Cardiac muscle cell (in vitro differentiated cells and primary cell): ENCODE measurements at places on chromosomes 1 and 21.

- H3K4me1 ChIP-seq: no peaks in the 10 kb centered on the region
- peaks cover 14% of the 10 kb centered on the region for H3K36me3 ChIP-seq
- H3K4me3 ChIP-seq: no peak overlapping the region
- DNase-seq: no peak
- no peaks in the 10 kb centered on the region for H3K27me3 ChIP-seq
Measured at GRCh38 chr1:151314137-151314875, 12.9 kb downstream of the PI4KB start.

- peak; percentile 89 for DNase-seq
- H3K27ac ChIP-seq: peak within 1 kb of the TSS; percentile 99
- H3K27me3 ChIP-seq: no peaks in the 10 kb centered on the region
- peaks cover under 1% of the 10 kb centered on the region for H3K36me3 ChIP-seq
Measured at GRCh38 chr1:154961207-154962155, at the start of gene PYGO2. PYGO2 (minus strand) TSS chr1:154961782; CDS start chr1:154961576, 206 bp downstream.

DNA sequence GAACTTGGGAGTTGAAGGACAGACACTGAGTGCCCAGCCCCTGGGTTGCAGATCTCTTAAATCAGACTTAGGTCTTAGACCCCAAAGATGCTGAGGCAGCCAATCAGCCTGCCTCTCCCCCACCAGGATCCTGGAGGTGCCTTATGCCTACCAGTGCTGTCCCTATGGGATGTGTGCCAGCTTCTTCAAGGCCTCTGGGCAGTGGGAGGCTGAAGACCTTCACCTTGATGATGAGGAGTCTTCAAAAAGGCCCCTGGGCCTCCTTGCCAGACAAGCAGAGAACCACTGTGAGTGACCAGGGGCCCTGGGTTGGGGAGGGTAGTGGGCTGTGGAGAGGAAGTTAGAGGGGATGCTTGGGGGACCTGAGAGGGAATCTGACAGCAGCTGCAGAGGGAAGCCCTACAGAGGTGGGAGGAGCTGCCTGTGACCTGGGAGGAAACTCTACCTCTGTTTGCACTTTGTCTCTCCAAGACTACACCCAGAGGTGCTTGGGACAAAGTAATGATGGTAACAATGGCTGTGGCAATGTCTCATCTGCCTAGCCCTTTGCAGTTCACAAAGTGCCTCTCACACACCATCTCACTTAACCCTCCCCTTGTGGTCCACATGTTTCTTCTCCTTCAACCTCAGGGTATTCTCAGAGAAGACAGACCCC lies 31.5 kb downstream of the UBE2T start:
- H3K4me3 ChIP-seq: no peak overlapping the region
- no peak overlapping the region for H3K27ac ChIP-seq
- DNase-seq: no peak
- no peaks in the 10 kb centered on the region for H3K27me3 ChIP-seq

- no peak overlapping the region for H3K4me3 ChIP-seq
- H3K27ac ChIP-seq: no peak overlapping the region
- peaks cover 15% of the 10 kb centered on the region for H3K4me1 ChIP-seq
- peaks cover 28% of the 10 kb centered on the region for H3K27me3 ChIP-seq
- H3K36me3 ChIP-seq: no peaks in the 10 kb centered on the region
Measured at GRCh38 chr1:203518541-203518940, 24.6 kb downstream of the OPTC start.

- no peak overlapping the region for H3K4me3 ChIP-seq
- H3K27ac ChIP-seq: no peak overlapping the region
- no peaks in the 10 kb centered on the region for H3K4me1 ChIP-seq
- H3K27me3 ChIP-seq: no peaks in the 10 kb centered on the region
- no peak for DNase-seq
- H3K36me3 ChIP-seq: no peaks in the 10 kb centered on the region
Measured at GRCh38 chr1:119080586-119080985, 59.9 kb downstream of the WARS2 start.

DNA sequence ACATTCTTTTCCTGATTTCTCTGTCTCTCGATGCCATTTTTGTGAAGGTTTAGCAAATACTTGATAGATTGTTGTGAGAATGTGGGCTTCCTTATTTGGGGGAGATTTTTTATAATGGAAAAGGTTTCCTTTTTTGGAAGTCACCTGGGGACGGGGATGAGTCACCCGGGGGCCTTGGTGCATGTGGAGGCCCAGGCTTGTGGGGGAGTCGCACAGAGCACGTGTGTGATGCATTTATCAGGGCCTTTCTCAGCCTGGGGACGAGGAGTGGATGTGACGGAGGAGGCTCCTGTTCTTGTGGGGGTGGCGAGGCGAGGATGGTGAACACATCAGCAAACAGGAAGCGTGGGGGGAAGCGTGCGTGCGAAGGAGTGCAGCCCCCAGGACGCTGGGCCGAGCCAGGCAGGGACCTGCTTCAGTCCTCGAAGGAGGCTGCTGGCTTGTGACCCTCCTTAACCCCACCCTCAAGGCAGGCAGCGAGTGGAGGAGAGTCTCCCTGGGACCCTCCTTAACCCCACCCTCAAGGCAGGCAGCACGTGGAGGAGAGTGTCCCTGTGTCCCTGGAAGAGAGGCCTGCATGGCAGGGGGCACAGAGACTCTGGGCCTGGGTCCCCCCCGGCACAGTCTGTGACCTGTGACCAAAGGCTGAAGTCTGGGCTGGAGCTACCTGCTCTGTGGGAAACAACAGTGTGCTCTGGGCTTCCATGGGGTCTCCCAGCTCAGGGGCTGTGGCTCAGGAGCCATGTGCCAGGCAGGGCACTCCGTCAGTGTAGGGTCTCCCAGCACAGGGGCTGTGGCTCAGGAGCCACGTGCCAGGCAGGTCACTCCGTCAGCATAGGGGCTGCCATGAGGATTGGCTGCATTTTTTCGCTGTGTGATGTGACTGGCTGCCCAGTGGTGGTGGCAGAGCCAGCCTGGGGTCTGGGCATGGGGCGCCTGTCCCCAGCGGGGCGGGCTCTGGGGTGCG lies 57.2 kb downstream of the AGPAT3 start:
- H3K27ac ChIP-seq: no peak overlapping the region
- no peaks in the 10 kb centered on the region for H3K27me3 ChIP-seq
- peak; percentile 78 for DNase-seq
- H3K36me3 ChIP-seq: no peaks in the 10 kb centered on the region
- H3K4me3 ChIP-seq: no peak overlapping the region
- peaks cover 15% of the 10 kb centered on the region for H3K4me1 ChIP-seq

GRCh38 chr1:240234485-240235210 lies 143.0 kb downstream of the FMN2 start:
- no peaks in the 10 kb centered on the region for H3K27me3 ChIP-seq
- no peak overlapping the region for H3K27ac ChIP-seq
- DNase-seq: peak; percentile 28
- H3K4me3 ChIP-seq: no peak overlapping the region

DNA sequence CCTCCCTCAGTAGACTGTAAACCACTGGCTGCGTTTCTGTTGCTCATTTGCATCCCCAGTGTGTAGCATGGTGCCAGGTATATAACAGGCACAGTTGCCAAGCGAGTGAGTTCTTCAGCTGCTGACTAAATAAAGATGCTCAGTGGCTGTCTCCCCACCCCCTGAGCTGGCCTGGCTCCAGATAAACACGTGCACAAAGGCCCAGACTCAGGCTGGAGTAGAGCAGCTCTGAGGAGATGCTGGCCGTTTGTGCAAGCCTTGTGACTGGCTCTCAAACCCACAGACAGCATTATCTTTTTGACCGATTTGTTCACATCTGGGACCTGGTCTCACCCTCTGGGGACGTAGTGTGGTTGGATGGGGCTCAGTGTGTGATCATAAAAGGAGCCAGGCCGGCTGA lies 7.1 kb downstream of the CHRNB2 start:
- no peaks in the 10 kb centered on the region for H3K4me1 ChIP-seq
- H3K27ac ChIP-seq: no peak overlapping the region

DNA sequence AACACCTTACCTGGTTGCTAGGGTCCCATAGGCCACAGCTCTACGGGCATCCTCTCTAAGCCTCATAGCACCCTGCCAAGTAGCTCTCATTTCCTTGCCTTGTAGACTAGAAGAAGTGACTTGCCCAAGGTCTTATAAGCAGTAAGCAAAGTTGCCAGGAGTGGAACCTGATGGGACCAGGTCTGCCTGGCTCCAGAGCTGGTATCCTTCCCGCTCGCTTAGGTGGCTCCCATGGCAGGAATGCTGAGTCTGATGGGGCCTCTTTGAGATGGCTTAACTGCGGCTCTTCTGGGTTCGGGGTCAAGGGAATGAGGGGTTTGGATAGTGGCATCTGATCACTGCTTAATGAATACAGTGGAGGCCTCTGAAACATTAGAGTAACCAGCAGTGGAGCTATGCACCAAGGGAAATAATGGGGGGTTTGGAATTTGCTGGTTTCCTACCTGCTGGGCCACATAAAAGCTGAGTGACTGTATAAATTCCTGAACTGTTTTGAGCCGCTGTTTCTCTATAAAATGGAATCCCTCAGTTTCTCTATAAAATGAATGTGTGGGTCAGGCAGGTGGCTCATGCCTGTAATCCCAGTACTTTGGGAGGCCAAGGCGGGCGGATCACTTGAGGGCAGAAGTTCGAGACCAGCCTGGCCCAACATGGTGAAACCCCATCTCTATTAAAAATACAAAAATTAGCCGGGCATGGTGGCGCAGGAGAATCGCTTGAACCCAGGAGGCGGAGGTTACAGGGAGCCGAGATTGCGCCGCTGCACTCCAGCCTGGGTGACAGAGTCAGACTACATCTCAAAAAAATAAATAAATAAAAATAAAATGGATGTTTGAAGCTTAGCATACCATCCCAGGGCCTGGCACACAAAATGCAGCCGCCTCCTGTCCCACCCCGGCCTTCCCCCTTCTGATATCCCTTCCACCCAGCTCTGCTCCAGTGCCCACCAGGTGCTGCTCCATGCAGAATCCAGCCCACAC lies 12.4 kb downstream of the FAM151A start:
- H3K4me3 ChIP-seq: no peak overlapping the region
- no peak for DNase-seq
- H3K4me1 ChIP-seq: no peaks in the 10 kb centered on the region
- H3K36me3 ChIP-seq: no peaks in the 10 kb centered on the region

GRCh38 chr1:61310538-61310937 lies 228.2 kb downstream of the NFIA start:
- no peaks in the 10 kb centered on the region for H3K27me3 ChIP-seq
- H3K4me1 ChIP-seq: no peaks in the 10 kb centered on the region
- no peak overlapping the region for H3K27ac ChIP-seq
- no peak overlapping the region for H3K4me3 ChIP-seq

- no peaks in the 10 kb centered on the region for H3K4me1 ChIP-seq
- DNase-seq: no peak
- H3K27me3 ChIP-seq: no peaks in the 10 kb centered on the region
- no peak overlapping the region for H3K4me3 ChIP-seq
Measured at GRCh38 chr1:115539736-115540135, 102.0 kb upstream of the VANGL1 start.

DNA sequence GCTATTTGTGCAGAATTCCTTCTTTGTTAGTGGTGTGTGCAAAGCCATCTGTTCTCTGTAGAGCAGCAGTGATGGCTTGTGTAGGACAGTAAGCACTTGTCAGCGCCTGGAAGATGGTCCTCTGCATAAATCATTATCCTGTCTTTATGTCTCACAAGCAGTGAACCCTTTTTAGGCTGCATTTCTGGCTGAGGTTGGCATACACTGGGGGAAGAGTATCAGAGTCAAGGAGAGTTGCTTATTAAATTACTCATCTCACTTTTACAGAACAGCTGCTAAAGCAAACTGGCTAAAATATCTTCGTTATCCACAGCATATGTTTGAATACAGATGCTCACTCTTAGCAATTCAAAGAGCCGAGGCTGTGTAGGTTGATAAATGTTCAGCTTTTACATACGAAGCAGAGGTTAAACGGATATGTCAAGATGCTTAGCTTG lies 54.6 kb upstream of the NCAM2 start:
- H3K4me1 ChIP-seq: no peaks in the 10 kb centered on the region
- no peak overlapping the region for H3K4me3 ChIP-seq
- H3K27me3 ChIP-seq: no peaks in the 10 kb centered on the region
- no peaks in the 10 kb centered on the region for H3K36me3 ChIP-seq

DNA sequence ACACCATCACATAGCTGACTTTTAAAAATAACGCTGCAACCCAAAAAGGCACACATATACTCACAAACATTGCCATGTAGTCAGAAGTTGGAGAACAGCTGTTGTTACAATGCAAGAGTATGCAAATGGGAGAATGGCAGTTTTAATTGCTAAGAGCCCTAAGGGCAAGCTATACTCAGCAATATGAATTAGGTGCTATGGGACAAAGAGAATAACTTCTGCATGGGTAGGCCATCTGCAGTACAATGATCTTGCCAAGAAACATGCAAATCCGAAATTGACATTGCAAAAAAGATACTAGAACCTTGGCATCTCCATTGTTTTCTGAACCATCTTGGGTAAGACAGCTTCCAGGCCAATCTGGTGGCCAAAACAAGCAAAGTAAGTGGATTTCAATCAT lies 697.8 kb downstream of the LRRIQ3 start:
- no peak for DNase-seq
- H3K36me3 ChIP-seq: no peaks in the 10 kb centered on the region
- H3K27me3 ChIP-seq: no peaks in the 10 kb centered on the region
- H3K4me3 ChIP-seq: no peak overlapping the region

GRCh38 chr1:205128050-205128449 lies 6.3 kb upstream of the RBBP5 start:
- no peak overlapping the region for H3K27ac ChIP-seq
- H3K4me1 ChIP-seq: no peaks in the 10 kb centered on the region
- no peaks in the 10 kb centered on the region for H3K36me3 ChIP-seq
- no peak for DNase-seq
- no peak overlapping the region for H3K4me3 ChIP-seq

DNA sequence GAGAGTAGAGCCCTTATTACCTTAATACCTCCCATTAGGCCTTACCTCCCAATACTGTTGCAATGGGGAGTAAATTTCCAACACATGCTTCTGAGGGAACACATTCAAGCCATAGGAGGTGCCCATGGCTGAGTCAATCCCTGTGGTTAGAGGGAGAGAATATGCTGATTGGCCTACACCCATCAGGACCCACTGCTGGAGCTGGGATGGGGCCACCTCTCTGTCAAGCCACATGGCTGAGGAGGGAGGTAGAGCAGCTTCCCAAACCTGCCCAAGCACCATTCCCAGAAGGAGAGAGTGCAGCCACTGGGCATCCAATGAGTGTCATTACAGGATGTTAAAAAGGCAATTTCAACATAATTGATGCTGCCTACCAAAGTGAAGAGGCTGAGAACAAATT lies 228.1 kb downstream of the C1orf94 start:
- H3K27ac ChIP-seq: no peak overlapping the region
- DNase-seq: no peak
- no peaks in the 10 kb centered on the region for H3K36me3 ChIP-seq
- no peaks in the 10 kb centered on the region for H3K27me3 ChIP-seq
- no peak overlapping the region for H3K4me3 ChIP-seq
- H3K4me1 ChIP-seq: no peaks in the 10 kb centered on the region
